MCF 10A (cell line): ENCODE measurements at places on chromosomes 1 and 21.

- peak overlapping the region; percentile 74 for H3K4me3 ChIP-seq
- peaks cover 21% of the 10 kb centered on the region for H3K4me1 ChIP-seq
- no peaks in the 10 kb centered on the region for H3K36me3 ChIP-seq
- DNase-seq: peak; percentile 91
- H3K27ac ChIP-seq: peak overlapping the region; percentile 80
- H3K27me3 ChIP-seq: no peaks in the 10 kb centered on the region
Observed at GRCh38 chr1:241531195-241532161, 700 bp upstream of the KMO start.

DNA sequence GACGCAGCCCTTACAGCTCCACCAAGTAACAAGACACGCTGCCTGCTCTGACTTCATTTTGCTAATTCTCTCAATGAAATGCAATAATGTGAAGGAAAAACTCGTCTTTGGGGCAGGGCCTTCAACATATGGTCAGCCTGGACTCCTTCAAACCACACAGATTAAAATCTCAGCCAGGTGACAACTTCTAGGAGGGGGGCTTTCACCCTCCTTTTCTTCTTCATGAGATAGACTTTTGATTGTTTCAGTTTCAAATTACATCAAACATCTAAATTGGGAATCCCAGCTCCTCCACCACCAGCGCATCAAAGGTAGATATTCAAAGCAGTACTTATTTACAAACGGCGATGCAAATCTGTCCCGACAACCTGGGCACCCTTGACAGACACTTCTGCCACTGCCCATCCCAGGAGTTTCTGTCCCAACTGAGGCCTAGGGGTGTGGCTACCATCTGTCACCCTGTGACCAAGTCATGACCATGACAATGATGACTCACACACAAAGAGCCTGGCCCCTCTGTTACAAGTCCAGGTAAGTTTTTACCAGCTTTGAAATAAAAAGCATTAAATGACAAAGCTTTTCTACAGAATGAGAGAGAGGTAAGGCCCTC is 29.7 kb downstream of the SSBP3 start:
- no peaks in the 10 kb centered on the region for H3K4me1 ChIP-seq
- no peak overlapping the region for H3K4me3 ChIP-seq
- no peaks in the 10 kb centered on the region for H3K27me3 ChIP-seq
- DNase-seq: no peak
- no peak overlapping the region for H3K27ac ChIP-seq

DNA sequence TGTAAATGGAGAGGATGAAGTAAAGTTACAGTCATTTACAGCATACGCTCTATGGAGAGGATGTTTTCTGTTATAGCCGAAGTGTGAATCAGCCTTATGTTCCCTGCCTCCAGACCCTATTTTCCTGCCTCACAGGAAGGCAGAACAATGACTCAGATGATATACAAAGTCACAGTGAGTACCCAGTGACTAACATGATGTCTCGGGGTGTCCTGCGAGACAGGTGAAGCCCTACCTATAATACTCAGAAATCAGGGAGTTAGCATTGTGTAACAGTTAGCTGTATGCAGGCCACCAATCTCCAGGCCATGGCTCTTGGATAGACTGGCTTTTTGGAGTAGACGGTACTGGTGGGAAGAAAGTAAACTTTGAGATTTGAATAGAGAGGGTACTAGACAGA is 55.6 kb upstream of the FBXO28 start:
- no peaks in the 10 kb centered on the region for H3K27me3 ChIP-seq
- H3K27ac ChIP-seq: no peak overlapping the region
- no peaks in the 10 kb centered on the region for H3K36me3 ChIP-seq
- peak; percentile 81 for DNase-seq
- no peak overlapping the region for H3K4me3 ChIP-seq

GRCh38 chr1:84672080-84672854 is 18.0 kb downstream of the SSX2IP start:
- peaks cover 5% of the 10 kb centered on the region for H3K4me1 ChIP-seq
- no peaks in the 10 kb centered on the region for H3K27me3 ChIP-seq
- peaks cover 7% of the 10 kb centered on the region for H3K36me3 ChIP-seq
- no peak for DNase-seq
- no peak overlapping the region for H3K4me3 ChIP-seq

DNA sequence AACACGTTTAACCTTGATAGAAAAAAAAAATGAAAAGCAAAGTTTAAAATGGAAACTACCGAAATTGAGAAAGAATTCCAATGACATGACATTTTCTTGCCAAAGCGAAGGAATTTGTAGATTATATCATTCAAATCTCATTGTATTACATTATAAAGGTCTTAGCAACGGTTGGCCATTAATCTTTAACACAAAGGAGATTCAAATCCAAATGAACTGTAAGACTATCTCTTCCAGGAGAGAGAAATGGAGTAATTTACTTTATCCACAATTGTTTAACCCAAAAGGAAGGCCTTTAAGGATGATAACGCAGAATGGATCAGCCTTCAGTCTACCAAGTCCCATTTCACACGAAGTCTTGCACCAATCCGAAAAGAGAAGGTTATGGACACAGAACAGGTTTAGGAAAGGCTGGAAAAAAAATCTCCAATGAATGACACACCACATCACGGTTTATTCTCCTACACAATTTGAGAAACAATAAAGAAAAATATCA is 1.5 kb downstream of the ENAH start:
- H3K36me3 ChIP-seq: peaks cover 15% of the 10 kb centered on the region
- H3K4me1 ChIP-seq: peaks cover 61% of the 10 kb centered on the region
- DNase-seq: peak; percentile 81
- peak overlapping the region; percentile 99 for H3K4me3 ChIP-seq
- H3K27me3 ChIP-seq: no peaks in the 10 kb centered on the region

- no peaks in the 10 kb centered on the region for H3K36me3 ChIP-seq
- no peaks in the 10 kb centered on the region for H3K27me3 ChIP-seq
- peaks cover 20% of the 10 kb centered on the region for H3K4me1 ChIP-seq
- no peak overlapping the region for H3K4me3 ChIP-seq
Observed at GRCh38 chr1:94646141-94646643, 104.6 kb upstream of the F3 start.

GRCh38 chr21:40563900-40564299 is 283.1 kb downstream of the DSCAM start:
- no peaks in the 10 kb centered on the region for H3K4me1 ChIP-seq
- no peak overlapping the region for H3K27ac ChIP-seq
- no peak for DNase-seq
- no peak overlapping the region for H3K4me3 ChIP-seq
- H3K27me3 ChIP-seq: no peaks in the 10 kb centered on the region
- no peaks in the 10 kb centered on the region for H3K36me3 ChIP-seq

DNA sequence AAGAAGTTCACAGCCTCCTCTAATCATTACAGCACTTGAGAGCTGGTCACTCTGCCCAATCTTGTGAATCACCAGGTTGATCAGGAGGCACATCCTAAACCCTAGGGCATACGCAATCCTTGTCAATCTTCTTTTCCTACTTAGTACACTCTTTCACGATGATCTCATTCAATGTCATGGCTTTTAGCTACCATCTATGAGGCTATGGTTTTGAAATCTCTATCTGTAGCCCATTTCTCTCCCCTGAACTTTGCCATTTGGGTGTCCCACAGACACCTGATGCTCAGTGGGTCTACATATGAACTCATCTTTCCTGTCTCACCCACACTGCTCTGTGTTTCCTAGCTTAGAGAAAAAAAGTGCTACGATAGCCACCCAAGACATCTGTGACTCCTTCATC is 1.9 kb upstream of the MED18 start:
- H3K36me3 ChIP-seq: peaks cover 22% of the 10 kb centered on the region
- H3K27ac ChIP-seq: peak overlapping the region; percentile 2
- H3K27me3 ChIP-seq: no peaks in the 10 kb centered on the region
- DNase-seq: peak; percentile 23
- no peak overlapping the region for H3K4me3 ChIP-seq
- H3K4me1 ChIP-seq: peaks cover 6% of the 10 kb centered on the region

GRCh38 chr21:46585191-46585953 is 19.5 kb downstream of the S100B start:
- H3K27me3 ChIP-seq: no peaks in the 10 kb centered on the region
- H3K4me3 ChIP-seq: no peak overlapping the region
- DNase-seq: peak; percentile 63
- peaks cover 12% of the 10 kb centered on the region for H3K36me3 ChIP-seq

DNA sequence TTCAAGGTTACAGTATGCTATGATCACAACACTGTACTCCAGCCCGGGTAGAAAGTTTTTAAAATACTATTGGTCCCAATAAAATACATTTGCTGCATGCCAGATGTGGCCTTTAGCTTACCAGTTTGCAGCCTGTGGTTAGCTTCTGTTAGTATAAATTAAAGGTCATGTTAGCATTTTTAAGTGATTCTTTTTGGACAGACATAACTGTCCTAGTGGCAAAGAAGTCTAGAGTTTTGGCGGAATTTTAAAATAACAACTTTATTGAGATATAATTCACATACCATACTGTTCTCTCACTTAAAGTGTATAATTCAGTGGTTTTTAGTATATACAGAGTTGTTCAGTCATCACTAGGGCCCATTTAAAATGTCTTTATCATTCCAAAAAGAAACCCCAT is 24.3 kb upstream of the TMEM39B start:
- peaks cover 64% of the 10 kb centered on the region for H3K36me3 ChIP-seq
- H3K4me3 ChIP-seq: no peak overlapping the region
- no peak overlapping the region for H3K27ac ChIP-seq
- no peaks in the 10 kb centered on the region for H3K4me1 ChIP-seq
- H3K27me3 ChIP-seq: no peaks in the 10 kb centered on the region
- DNase-seq: no peak

DNA sequence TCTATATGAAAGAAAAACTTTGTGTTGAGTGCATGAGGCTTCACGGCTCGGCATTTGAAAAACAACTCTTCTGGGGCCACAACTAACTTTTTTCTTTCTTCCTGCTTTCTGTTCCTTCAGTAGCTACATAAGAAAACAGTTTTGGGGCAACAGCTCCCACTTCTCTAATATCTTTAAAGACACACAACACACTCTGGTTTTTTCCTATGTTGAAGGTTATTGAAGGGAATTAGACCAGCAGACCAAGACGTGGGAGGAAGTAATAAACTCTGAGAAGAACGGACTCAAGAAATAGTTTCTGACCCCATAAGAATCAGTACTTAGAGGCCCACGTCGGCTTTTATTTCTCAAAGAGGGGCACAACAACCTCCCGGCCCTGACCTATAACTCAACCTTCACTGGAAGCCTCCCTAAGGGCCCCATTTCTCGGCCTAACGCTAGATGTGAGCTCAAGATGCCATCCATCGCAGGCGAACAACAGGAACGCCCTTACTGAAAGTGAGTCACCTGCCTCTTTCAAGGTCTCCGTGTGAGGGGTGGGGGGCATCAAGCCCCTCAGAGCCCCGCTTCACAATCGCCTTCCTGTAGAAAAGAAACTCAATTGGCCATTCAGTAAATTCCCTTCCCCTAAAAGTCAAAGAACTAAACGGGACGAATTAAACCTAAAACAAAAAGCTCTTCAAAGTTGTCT is 844 bp downstream of the ZMYM6 start:
- peak overlapping the region; percentile 97 for H3K27ac ChIP-seq
- DNase-seq: peak; percentile 40
- peak overlapping the region; percentile 90 for H3K4me3 ChIP-seq
- no peaks in the 10 kb centered on the region for H3K27me3 ChIP-seq

GRCh38 chr1:216258856-216259255 is 164.4 kb downstream of the USH2A start:
- H3K27me3 ChIP-seq: peaks cover 99% of the 10 kb centered on the region
- H3K4me1 ChIP-seq: no peaks in the 10 kb centered on the region
- H3K4me3 ChIP-seq: no peak overlapping the region

DNA sequence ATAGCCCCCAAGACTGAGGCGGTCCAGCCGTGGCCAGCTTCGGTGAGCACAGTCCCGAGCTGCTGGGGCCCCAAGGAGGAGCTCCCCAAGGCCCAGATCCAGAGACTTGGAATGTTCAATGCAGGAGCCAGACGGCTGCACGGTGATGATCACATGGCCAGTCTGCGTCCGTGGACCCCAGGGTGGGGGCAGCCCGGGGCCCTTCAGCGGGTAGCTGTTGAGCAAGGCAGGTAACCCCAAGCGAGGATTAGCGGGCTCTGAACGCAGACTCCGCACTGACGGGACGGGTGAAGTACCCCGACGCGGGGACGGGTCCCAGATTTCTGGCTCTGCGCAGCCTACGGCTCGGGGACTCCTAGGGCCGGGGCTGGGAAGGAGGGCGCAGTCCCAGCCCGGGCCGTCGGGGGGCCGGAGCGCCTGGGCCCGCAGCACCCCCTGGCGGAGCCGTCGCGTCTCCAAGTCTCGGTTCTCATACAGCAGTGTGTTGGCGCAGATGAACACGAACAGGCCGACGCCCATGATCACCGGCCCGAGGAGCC is 2.7 kb downstream of the TMEM200B start:
- peaks cover 9% of the 10 kb centered on the region for H3K36me3 ChIP-seq
- peaks cover 12% of the 10 kb centered on the region for H3K27me3 ChIP-seq
- H3K27ac ChIP-seq: no peak overlapping the region

GRCh38 chr1:244861683-244862082 is 2.7 kb downstream of the HNRNPU start:
- H3K4me3 ChIP-seq: peak overlapping the region; percentile 93
- DNase-seq: peak; percentile 32
- peaks cover 47% of the 10 kb centered on the region for H3K4me1 ChIP-seq
- H3K27ac ChIP-seq: peak overlapping the region; percentile 96
- H3K36me3 ChIP-seq: peaks cover 81% of the 10 kb centered on the region

- H3K36me3 ChIP-seq: no peaks in the 10 kb centered on the region
- H3K27ac ChIP-seq: no peak overlapping the region
- DNase-seq: peak; percentile 54
- H3K27me3 ChIP-seq: peaks cover 45% of the 10 kb centered on the region
- no peak overlapping the region for H3K4me3 ChIP-seq
- no peaks in the 10 kb centered on the region for H3K4me1 ChIP-seq
Observed at GRCh38 chr1:17922833-17923232, 167.7 kb downstream of the ACTL8 start.

DNA sequence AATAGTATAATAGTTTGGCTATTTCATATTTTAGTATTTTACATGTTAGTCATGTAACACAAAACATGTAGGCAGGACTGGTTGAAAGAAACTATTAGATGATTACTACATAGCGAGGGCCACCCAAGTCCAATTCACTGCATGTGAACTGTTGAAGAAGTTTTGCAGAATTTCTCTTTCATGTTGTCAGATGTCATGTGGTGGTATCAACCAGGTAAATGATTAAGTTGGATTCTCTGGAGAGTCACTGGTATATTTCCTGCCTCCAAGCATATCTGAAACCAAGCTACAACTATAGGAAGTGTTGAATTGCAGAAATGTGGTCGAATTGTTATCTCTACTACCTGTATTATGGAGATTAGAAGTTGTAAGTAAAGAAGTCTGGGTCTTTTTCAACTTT is 137.8 kb upstream of the DPYD start:
- H3K4me1 ChIP-seq: no peaks in the 10 kb centered on the region
- no peak for DNase-seq
- no peak overlapping the region for H3K4me3 ChIP-seq
- no peaks in the 10 kb centered on the region for H3K27me3 ChIP-seq
- H3K27ac ChIP-seq: no peak overlapping the region
